ENCODE measurements at places on chromosomes 16 and 17. TPM values are rescaled to one million over a fixed set of nuclear protein-coding genes. Genes with fewer than 3 reads are reported as not detected.

DNA sequence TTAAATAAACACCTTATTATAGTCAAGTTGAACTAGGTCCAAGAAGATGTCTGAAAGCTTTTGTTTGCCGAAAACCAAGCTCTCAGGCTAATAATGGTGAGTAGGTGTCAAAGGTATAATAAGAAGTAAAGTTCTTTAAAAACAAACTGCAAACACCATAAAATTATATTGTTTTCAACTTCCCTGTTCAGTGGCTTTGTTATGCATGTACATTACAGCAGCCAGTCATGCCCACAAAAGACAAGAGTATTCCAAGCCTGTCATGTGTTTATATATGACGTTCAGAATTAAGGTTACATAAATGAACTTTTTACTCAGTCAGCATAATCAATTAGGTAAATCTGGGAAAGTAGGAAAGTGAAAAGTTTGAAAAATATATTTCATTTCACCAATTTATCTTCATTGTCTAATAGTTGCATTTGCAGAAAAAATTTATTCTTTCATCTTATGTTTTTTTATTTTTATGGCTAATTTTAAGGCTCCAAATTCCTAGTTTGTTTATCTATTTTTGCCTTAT is 928.7 kb upstream of the SOX9 start:
- DNase-seq: no peak

GRCh38 chr17:11948789-11949188 is 48.5 kb downstream of the ZNF18 start:
- DNase-seq: no peak

The MFAP4 gene
- not detected for total RNA-seq

The PABPN1L gene
- total RNA-seq: not detected

The NR1D1 gene
- total RNA-seq: 2.1 TPM
